SK-N-SH treated with all-trans-retinoic acid at 6 μM for 48 hours (cell line): ENCODE measurements at places on chromosomes 3 and 15.

DNA sequence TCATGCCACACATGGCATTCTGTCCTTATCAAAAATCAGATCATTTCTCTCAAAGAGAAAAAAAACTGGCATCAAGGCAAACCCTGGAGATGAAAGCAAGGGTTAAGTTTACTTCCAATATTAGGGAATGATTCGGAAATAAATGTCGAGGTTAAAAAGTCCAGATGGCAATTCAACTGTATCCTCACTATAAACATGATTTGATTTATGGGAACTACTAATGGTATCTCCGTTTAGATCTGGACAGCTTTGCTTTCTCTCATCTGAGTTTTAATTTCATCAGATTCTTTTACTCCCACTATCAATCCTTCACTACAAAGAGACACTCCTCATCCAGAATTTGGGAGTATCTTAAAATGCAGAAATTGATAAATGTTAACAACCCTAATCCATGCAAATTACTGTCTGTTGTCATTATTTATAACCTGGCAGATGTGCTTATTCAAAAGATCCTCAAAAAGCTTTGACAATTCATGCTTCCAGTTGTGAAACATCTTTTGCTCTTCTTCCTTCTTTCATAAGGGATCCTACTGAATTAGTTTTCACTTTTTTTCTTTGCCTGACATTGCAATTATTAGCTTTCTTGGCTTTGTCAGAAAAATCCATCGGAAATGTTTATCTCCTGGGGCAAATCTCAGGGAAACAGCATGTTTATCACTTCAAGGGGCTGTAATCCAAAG lies 903.2 kb downstream of the MCTP2 start:
- no peak for ATAC-seq

DNA sequence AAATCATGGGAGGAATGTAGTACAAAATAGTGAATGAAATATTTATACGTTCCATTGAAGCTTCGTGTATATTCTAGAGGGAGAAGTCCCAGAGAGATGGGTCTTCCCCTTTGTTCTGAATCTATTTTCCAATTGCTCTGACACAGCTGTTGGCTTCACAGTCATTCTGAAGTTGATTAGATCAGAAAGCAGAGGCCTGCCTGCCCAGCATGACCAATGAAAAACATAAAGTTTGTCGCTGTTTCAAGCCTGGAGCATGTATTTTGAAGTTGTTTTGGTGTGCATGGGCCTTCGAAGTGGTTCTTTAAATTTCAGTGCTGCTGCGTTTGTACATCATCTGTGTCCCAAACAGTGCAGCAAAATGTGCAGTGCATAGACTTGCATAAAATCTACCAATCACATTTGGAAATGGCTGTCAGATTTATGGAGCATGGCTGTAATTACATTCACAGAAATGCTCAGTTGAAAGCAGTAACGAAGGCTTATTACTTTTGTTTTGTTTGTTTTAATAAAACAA lies 31.0 kb upstream of the RBMS3 start:
- no peak for ATAC-seq

GRCh38 chr3:14688525-14688924 lies 13.6 kb downstream of the C3orf20 start:
- no peak for ATAC-seq

- ATAC-seq, result peak; percentile 45; the same call in 1 of the 3 replicates
These were observed 602.1 kb downstream of the VGLL3 start for GRCh38 chr3:86388820-86389219.

DNA sequence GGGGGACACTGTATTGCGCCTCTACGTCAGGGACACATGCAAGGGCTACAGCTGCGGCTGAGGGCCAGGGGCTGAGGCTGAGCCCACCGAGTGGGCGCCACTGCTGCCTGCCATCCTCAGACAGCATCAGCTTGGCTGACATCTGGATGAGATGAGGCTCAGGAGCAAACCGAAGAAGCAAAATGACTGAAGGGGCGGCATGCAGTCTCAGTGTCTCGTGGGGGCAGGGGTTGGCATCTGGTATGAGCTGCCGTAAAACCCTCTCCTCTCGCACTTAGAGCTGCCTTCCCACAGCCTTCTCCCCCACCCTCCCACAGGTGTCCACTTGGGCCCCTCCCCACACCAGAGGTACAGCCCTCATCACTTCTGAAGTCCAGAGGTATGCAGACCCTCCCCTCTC lies 24.2 kb upstream of the CMTM7 start:
- no peak for ATAC-seq

DNA sequence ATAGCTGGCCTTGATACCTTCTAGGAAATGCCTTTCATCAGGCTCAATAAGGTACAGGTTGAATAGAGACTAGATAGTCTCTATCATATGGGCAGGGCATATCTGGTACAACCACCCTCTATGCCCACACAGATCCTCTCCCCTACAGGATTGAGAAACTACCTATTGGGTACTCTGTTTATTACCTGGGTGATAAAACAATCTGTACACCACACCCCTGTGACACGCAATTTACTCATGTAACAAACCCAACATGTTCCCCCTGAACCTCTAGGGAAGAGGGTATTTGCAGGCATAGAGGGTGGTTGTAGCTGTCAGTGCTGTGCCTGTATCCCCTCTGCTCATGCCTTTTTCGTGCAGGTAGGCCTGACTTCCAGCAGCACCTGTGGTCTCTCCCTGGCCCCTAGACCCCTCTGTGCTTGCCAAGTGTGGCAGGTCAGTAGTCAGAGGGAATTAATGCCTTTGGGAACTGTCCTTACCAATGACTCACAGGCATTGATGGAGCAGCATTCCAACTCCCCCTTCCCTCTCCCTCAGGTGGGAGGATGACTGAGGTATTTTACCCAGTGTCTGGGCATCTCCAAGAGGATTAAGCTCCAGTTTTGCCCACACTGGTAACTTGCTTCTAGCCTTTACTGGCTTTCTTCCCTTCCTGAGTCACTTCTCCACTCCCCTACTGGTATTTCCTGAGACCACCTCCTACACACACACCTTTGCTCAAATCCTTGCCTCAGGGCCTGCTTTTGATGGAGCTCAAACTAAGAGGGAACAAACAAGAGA lies 18.3 kb downstream of the CLSTN2 start:
- no peak for ATAC-seq

DNA sequence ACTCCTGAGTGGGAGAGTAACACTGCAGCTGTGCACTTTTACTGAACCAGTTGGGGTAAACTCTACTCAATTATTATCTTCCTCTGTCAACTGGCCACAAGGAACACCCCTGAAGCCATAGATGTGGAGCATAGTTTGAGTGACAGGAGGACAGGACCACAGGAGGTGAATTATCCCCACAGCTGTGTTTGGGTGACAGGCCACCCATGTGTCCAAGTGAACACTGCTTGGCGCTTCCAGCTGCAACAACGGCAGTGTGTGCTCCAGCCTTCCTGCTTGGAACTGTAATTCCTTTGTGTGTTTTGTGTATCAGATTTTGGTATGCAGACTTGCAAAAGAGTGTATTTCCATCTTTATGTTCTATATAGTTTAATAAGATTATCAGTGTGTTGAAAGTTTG lies 20.2 kb upstream of the TSPAN3 start:
- no peak for ATAC-seq

- ATAC-seq, result no peak
These were observed 368.6 kb upstream of the GBE1 start for GRCh38 chr3:82130046-82130445.

DNA sequence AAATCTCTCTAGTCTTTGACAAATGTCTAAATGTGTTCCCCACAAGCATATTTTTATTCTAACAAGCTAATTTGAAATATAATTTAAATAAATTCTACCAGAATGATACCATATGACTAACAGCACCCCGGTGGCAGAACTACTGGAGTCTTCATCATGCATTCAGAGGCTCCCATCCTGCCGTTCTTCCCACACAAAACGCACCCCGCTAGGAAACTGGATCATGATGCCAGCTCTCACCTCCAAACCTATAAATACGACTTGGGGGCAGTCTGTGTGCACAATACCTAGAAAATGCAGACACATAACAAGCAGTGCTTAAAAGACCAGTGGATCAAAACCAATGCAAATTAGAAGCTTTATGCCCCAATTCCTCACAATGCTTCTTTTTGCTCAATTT lies 8.5 kb downstream of the HOMER2 start:
- no peak for ATAC-seq
